ENCODE measurements at places on chromosomes 4 and X. TPM values are rescaled to one million over a fixed set of nuclear protein-coding genes. Genes with fewer than 3 reads are reported as not detected.

The FGD1 gene
- 25.9 TPM for polyA plus RNA-seq

The CAPN6 gene
- polyA plus RNA-seq: 24.1 TPM

The MAPK10 gene
- polyA plus RNA-seq: 57.0 TPM

The SMARCA1 gene
- polyA plus RNA-seq: 99.9 TPM

The FRMPD3 gene
- polyA plus RNA-seq: 0.55 TPM

The WAS gene
- 2.8 TPM for polyA plus RNA-seq

The SULT1B1 gene
- 0.51 TPM for polyA plus RNA-seq

The ZNF827 gene
- polyA plus RNA-seq: 40.5 TPM

The F8A2 gene
- not detected for polyA plus RNA-seq

The TTC29 gene
- 1.6 TPM for polyA plus RNA-seq

The PROM1 gene
- 31.4 TPM for polyA plus RNA-seq

The GUCY2F gene
- polyA plus RNA-seq: 0.04 TPM

The EXOC1L gene
- not detected for polyA plus RNA-seq

The MAOA gene
- polyA plus RNA-seq: 17.7 TPM

The NUP62CL gene
- polyA plus RNA-seq: 12.4 TPM

The AFF2 gene
- polyA plus RNA-seq: 4.3 TPM

The FSTL5 gene
- 2.2 TPM for polyA plus RNA-seq

The UTP3 gene
- polyA plus RNA-seq: 39.7 TPM

The PRRG3 gene
- 5.8 TPM for polyA plus RNA-seq

The XG gene
- polyA plus RNA-seq: 0.39 TPM

The NPFFR2 gene
- polyA plus RNA-seq: 2.2 TPM

The PLK4 gene
- 26.2 TPM for polyA plus RNA-seq

The TSPAN6 gene
- 153 TPM for polyA plus RNA-seq

The PFKFB1 gene
- polyA plus RNA-seq: 0.66 TPM

The SGCB gene
- 51.5 TPM for polyA plus RNA-seq
